BE2C (cell line): ENCODE measurements at places on chromosomes 6 and 20.

DNA sequence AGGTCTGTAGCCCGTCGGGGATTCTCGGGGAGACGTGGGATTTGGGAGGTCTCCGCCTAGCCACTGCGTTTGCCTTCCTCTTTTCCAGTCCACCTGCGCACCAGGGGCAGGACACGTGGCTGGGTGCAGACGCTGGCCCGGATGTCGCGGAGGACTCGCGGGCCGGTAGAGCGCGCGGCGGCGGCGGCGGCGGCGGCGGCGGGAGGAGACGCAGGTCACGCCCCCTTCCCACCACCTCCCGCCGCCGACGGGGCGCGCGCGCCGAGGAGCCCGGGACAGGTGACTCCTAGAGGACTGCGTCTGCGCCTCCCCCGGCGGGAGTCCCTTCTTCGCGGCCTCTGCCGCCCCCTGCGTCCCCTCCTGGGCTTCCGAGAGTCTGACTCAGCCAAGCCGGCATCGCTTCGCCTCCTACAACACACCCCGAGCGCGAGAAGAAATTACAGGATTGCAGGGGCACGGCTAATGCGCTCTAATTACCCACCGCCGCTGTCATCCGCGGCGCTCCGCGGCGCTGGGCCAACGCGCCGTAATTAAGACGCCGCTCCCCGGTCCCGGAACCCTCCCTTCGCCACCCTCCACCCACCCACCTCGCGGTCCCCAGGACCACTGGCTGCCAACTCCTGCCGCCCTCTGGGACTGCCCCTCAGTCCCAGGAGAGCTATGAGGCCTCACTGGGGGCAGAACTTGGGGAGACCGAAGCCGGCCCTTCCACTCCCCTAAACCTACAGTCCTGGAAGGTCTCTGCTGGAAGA lies 124.5 kb downstream of the MRPL14 start:
- peak; percentile 61 for DNase-seq

DNA sequence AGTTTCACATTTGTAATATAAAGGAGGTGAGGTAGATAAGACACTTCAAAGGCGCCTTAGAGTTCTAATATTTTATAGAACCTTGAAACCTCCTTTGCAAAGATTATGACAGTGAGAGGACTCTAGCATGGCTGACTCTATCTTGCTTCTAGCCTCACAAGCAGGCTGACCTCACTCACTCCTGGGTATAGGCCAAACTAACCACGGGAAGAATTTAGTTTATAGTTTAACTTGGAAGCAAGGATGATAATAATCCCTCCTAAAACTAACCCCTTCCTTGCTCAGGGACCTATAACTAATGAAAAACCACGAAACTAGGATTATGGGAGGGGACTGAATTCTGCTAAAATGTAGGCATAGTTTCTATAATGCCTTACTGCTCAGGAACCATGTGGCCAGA lies 84.3 kb downstream of the FILIP1 start:
- DNase-seq, result no peak

DNA sequence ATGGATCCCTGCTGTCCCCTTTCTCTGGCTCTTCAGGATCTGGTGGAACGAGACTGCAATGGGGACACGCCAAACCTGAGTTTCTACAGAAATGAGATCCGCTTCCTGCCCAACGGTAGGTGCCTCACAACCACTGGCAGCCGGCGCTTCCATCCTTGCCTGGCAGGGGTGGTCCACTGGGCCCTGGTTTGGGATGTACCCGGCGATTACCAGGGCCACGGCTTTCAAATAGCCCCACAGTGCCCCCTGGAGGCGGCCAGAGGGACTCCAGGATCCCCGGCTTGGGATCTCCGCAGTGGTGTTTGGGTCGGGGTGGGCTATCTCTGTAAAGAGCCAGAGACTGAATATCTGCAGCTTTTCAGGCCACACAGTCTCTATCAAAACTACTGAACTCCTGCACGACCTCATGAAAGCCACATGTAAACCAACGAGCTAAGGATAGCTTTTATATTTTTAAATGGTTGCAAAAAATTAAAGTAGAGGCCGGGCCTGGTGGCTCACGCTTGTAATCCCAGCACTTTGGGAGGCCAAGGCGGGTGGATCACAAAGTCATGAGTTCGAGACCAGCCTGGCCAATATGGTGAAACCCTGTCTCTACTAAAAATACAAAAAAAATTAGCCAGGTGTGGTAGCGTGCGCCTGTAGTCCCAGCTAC lies 3.7 kb downstream of the OGFR start:
- peak; percentile 82 for DNase-seq

DNA sequence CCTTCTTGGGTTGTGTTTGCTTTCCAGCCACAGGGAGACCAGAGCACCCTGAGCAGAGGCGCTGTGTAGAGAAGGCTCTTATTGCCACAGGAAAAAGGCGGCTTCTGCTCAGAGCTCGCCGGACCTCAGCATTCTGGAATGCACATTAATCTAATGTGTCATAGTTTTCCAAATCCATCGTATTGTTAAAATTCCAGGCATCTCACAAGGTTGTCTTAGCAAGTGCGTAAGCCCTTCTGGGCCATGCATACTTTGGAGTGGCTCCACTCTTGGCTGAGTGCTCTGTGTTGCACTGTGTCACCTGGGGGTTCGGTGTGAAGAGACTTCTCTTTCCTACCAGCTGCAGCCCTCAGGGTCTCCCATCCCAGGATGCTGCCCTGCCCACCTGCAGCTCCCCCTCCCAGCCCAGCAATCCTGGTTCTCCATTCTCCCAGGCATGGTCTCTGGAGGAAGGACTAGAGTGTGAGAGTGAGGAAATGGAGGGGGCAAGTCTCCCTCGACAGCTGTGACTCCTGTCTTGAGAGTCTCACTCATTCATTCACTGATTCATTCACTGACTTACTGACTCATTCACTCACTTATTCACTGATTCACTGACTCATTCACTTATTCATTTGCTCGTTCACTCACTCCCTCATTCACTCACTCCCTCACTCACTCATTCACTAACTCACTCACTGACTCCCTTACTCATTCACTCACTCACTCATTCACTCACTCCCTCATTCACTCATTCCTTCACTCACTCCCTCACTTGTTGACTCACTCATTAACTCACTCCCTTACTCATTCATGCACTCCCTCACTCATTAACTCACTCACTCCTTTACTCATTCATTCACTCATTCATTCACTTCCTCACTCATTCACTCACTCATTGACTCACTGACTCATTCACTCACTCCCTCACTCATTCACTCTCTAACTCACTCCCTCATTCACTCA lies 83.7 kb upstream of the MPC1 start:
- DNase-seq, result no peak

- DNase-seq, result no peak
Observed at GRCh38 chr6:4463236-4463635, 313.0 kb upstream of the CDYL start.

DNA sequence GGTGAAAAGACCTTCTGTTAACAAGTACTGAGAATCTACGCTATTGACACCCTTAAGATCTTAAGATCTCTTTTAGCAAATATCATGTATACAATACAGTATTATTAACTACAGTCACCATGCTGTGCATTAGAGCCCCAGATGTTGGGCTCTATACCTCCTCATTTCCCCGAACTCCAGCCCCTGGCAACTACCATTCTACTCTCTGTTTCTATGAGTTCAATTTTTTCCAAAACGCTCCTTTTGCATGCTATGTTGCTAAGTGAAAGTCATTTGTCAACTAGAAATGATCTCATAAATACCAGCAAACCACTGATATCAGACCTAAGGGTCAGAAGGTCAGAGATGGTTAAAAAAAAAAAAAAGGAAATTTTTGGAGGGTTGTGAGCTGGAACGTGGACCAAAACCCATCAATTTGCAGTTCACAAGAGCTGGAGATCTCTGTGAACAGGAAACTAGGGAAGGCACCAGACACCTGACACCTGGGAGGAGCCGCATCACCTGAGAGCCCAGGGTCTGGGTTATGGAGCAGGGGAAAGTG lies 122.0 kb upstream of the KCNK16 start:
- DNase-seq, result no peak

DNA sequence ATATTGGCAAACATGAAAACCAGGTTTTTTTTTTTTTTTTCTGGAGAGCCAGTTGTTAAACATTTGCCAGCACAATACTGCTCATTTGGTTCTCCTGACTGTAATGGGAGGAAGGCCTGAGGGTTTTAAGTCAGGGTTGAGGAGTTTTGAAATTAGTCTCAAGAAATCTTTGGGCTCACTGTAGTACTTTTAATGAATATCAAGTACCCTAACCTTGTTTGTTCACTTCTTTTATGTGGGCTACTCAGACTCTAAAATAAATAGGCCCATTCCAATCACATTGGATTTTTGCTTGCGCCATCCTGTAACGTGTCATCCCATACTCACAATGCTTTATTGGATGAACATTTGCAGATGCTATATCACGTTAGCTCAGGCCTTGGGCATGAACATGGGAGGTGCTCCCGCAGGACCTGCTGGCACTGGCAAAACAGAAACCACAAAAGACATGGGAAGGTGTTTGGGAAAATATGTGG lies 146.9 kb downstream of the DNAH8 start:
- no peak for DNase-seq

GRCh38 chr6:70956451-70957283 lies at the start of gene B3GAT2:
Gene B3GAT2 (minus strand): TSS chr6:70957060. CDS start chr6:70956429, 631 bp downstream.
- DNase-seq, result peak; percentile 39

DNA sequence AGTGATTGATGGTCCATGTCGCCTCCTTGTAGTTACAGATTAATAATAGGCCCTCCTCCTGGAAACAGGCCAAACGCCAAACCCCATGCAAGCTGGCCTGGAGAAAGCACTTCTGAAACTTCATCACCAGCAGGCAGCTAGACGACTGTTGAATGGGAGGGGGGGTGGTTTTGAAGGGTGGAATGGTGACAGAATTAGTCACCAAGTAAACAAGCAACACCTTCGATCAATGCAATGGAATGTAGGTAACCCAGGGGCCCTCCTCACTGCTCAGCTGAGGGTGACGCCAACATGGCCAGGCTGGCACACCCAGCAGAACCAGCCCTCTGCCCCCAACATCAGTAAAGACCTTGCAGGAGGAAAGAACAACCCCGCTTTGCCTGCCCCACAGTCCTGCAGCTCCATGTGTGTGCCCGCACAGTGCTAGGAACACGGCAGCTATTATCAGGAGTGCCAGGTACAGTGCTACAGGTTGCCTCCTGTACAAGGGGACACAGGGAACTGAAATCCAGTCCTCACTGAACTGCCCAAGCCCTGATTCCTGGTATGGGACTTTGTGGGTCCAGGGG lies 2.7 kb downstream of the BCAS1 start:
- DNase-seq, result peak; percentile 51

DNA sequence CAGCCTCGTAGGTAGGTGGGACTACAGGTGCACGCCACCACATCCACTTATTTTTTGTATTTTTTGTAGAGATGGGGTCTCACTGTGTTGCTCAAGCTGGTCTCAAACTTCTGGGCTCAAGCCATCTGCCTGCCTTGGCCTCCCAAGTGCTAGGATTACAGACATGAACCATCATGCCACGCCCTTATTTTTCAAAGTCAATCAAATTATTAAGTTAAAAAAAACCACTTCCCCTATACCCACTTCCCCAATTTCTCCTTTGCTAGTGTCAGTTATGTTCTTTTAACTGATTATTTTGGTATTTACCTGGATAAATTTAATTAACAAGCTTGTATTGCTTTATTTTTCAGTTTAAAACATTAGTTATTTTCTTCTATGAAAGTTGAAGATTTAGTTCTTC lies 49.6 kb downstream of the RIOK1 start:
- no peak for DNase-seq

- DNase-seq, result no peak
Observed at GRCh38 chr20:59165891-59166709, 2.5 kb downstream of the ZNF831 start.

DNA sequence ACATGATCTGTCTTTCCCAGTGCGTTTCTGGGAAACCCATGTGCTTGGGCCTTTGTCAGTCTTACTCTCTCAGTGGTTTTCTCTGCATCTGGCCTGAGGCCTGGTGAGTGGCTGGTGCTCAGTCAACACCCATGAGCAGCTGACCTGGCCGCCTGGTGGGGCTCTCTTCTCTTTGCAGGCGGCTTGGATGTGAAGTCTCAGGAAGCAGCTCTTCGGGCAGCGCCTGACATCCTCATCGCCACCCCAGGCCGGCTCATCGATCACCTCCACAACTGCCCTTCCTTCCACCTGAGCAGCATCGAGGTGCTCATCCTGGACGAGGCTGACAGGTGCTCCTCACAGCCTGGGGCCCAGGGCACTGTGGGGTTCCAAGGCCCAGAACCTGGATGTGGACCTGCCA lies 10.8 kb downstream of the DDX27 start:
- no peak for DNase-seq

DNA sequence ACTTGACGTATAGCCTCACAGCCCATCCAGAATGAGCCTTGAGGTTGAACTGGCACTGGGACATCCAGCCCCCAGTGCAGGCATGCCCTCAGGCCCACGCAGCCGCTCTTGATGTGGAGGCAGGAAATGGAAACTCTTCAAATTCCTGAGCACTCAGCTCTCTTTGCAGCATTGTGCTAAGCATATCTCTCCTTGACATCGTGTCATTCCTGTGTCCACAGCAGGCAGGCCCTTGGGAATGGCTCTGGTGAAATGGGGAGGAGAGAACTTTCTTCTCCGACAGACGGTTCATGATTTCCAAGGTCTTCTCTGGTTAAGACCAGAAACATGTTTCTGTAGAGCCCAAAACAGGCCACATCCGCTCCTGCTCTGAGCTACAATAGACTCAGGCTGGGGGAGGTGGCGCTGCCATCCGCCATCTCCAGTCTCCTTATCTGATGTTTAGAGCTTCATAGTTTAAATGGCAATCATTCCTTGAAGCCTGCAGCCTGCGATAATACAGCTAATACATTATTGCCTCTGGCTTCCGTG lies 248.8 kb downstream of the CDH4 start:
- no peak for DNase-seq

- no peak for DNase-seq
Observed at GRCh38 chr20:32602273-32602672, 17.1 kb upstream of the NOL4L start.

DNA sequence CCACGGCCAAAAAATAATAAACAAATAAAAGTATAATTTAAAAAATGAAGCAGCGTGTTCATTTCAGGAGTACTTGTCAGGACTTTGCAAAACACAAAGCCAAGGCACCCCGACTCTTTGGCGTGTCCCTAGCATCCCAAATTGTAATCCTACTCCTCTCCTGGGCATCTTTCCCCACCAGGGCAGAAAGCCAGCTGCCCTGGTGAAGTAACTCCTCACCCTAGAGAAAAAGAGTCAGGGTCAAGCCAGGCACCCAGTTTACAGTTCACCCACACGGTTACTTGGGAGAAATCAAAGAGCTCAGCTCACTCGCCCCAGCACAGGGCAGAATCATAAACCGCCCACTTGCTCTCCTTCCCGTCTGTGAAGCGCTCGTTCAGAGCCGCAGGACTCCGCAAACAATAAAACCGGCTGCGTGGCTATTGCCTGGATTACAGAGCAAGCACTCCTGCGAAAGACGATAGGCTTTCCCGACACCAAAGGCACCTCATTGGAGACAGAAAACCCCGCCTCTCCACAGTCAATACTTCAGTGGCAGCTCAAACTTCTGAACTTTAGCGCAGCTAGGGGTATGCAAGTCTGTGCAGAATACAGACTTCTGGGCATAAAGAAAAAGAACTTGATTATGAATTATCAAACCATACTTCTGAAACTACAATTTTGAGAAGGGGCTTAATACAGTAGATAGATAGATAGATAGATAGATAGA lies 73.0 kb upstream of the NHSL1 start:
- peak; percentile 20 for DNase-seq
